ENCODE measurements at places on chromosomes 6 and 20. TPM values are rescaled to one million over a fixed set of nuclear protein-coding genes. Genes with fewer than 3 reads are reported as not detected.

The SIRPD gene
- 1.6 TPM for total RNA-seq

The CABLES2 gene
- total RNA-seq, result 6.3 TPM

- H3K27me3 ChIP-seq, result no peaks in the 10 kb centered on the region
- H3K36me3 ChIP-seq, result no peaks in the 10 kb centered on the region
- no peak overlapping the region for H3K4me3 ChIP-seq
- H3K4me1 ChIP-seq, result no peaks in the 10 kb centered on the region
These were observed 162.2 kb downstream of the NKAIN2 start for GRCh38 chr6:123965894-123966293.

DNA sequence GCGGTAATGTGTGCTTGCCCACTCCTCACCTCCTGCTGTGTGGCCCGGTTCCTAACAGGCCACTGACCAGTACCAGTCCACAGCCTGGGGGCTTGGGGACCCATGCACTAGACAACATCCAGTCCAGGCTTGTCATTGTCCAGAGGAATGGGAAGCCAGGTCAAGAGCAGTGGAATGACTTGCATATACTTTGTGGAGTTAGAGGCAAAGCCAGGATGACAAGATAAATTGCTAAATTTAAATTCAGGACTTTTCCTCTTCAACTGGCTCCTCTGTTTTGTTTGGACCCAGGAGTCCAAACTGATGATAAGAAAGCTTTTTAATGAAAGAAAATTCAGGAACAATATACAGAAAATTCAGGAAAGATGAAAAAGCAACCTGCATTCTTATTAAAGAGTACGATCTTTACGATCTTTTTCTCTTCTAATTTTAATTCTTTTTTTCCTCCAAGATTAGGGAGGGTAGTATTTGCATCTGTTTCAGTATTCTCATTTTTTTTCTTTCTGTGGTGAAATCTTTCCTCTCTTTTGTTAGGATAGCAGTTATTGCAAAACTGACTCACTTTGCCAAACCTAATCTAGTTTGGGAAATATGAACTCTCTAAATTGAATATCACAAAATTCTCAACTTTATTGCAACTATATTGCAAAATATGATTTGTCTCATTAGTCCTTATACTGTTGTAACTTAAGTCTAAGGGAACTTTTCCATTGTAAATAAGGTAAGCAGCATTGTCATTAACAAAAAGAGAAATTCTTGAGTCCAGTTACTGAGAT lies 48.2 kb downstream of the DCBLD1 start:
- H3K4me1 ChIP-seq, result no peaks in the 10 kb centered on the region
- DNase-seq, result peak; percentile 32
- no peak overlapping the region for H3K27ac ChIP-seq
- H3K36me3 ChIP-seq, result no peaks in the 10 kb centered on the region
- H3K27me3 ChIP-seq, result no peaks in the 10 kb centered on the region

The BCAS1 gene
- 0.99 TPM for total RNA-seq

GRCh38 chr20:37356387-37356786 lies 10.4 kb downstream of the SRC start:
- H3K27ac ChIP-seq, result peak overlapping the region; percentile 3
- H3K27me3 ChIP-seq, result no peaks in the 10 kb centered on the region
- H3K4me1 ChIP-seq, result peaks cover 8% of the 10 kb centered on the region

The SIRPG gene
- 0.58 TPM for total RNA-seq

The PCSK2 gene
- 33.4 TPM for total RNA-seq

- DNase-seq, result no peak
- H3K4me3 ChIP-seq, result no peak overlapping the region
- peaks cover 6% of the 10 kb centered on the region for H3K4me1 ChIP-seq
These were observed 107.3 kb downstream of the NCOA3 start for GRCh38 chr20:47609001-47609400.

The KAT14 gene
- total RNA-seq, result 8.0 TPM

The NMBR gene
- not detected for total RNA-seq

GRCh38 chr6:169337886-169338445 lies 84.3 kb upstream of the THBS2 start:
- DNase-seq, result no peak
- H3K36me3 ChIP-seq, result no peaks in the 10 kb centered on the region
- H3K4me1 ChIP-seq, result no peaks in the 10 kb centered on the region
- H3K4me3 ChIP-seq, result no peak overlapping the region
- no peaks in the 10 kb centered on the region for H3K27me3 ChIP-seq

The MOCS1 gene
- 22.1 TPM for total RNA-seq

The IMPG1 gene
- not detected for total RNA-seq

The PRRT1 gene
- 1.6 TPM for total RNA-seq

DNA sequence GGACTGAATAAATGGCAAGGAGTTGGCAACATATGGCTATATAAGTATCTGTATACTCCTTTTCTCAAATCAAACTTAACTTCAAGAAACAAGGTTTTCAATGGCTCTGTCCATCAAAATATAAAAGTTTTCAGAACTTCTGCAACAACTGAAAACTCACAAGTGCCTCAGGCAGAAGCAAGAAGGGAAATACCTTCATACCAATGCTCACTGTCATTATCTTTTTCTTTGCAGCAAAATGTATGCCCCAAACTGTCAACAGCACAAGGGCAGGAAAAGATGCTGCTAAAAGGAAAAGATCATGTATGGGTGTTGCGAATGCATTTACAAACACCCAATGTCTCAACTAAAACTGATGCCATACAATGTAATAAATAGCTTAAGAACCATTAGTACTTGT lies 45.9 kb downstream of the PTPRK start:
- H3K27me3 ChIP-seq, result no peaks in the 10 kb centered on the region
- no peaks in the 10 kb centered on the region for H3K36me3 ChIP-seq

GRCh38 chr20:1391640-1392442 lies 1.0 kb downstream of the FKBP1A start:
- H3K27me3 ChIP-seq, result no peaks in the 10 kb centered on the region
- peak; percentile 43 for DNase-seq
- no peaks in the 10 kb centered on the region for H3K36me3 ChIP-seq
- H3K27ac ChIP-seq, result peak overlapping the region; percentile 85

- no peaks in the 10 kb centered on the region for H3K36me3 ChIP-seq
- no peak overlapping the region for H3K27ac ChIP-seq
- no peaks in the 10 kb centered on the region for H3K27me3 ChIP-seq
- H3K4me3 ChIP-seq, result no peak overlapping the region
These were observed 12.2 kb upstream of the OSER1 start for GRCh38 chr20:44222633-44223368.

The C6orf15 gene
- not detected for total RNA-seq

DNA sequence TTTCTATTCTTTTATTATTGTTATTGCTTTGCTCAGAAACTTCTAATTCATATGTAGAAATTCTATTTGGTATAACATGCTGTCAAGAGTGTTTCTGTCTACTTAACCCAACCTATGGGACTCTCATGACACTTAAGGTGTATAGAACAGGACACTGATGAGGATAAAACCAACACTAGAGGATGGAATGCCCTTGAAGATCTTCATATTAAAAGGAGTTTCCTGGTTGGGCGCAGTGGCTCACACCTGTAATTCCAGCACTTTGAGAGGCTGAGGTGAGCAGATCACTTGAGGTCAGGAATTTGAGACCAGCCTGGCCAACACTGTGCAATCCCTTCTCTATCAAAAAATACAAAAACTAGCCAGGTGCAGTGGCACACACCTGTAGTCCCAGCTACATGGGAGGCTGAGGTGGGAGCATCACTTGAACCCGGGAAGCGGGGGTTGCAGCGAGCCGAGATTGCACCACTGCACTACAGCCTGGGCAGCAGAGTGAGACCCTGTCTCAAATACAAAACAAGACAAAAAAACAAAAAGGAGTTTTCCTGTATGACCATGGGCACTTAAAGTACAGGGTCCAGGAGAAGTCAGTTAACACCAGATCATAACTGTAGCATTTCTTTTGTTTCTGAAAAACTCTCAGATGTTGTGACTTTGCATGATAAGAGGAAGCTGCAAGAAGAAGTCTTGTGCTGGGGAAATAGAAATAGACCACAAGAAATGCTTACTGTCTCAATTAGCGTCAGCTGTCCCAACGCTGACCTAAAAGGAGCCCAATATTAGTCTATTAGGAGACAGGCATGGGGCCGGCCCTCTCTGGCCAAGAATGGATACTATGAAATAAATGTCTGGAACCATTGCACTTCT lies 38.9 kb upstream of the CD2AP start:
- no peaks in the 10 kb centered on the region for H3K36me3 ChIP-seq
- no peak for DNase-seq
- H3K4me3 ChIP-seq, result no peak overlapping the region
- no peak overlapping the region for H3K27ac ChIP-seq

The PHACTR1 gene
- 47.0 TPM for total RNA-seq

DNA sequence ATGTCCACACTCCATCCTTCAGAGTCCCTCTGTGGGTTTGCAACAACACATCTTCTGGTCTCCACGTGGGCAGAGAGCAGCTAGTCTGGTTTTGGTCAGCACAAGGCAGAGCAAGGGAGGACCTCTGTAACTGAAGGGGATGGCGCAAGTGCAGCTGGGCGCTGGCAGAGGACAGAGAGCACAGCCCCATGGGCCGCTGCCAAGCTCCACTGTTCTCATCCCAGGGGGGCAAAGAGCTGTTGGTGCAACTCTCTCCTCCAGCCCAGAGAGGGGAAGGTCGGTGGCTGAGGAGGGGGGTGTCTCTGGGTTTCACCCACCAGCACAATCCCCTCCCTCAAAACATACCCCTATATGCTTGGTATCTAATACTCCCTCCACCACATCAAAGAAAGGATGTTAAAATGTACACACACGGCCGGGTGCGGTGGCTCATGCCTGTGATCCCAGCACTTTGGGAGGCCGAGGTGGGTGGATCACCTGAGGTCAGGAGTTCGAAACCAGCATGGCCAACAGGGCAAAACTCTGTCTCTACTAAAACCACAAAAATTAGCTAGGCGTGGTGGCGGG lies 9.1 kb downstream of the ATP9A start:
- no peak overlapping the region for H3K4me3 ChIP-seq
- H3K27ac ChIP-seq, result no peak overlapping the region
- H3K4me1 ChIP-seq, result peaks cover 4% of the 10 kb centered on the region
- DNase-seq, result no peak

GRCh38 chr6:156687789-156688619 lies 89.2 kb upstream of the ARID1B start:
- no peak for DNase-seq
- no peaks in the 10 kb centered on the region for H3K4me1 ChIP-seq
- no peaks in the 10 kb centered on the region for H3K27me3 ChIP-seq
- H3K27ac ChIP-seq, result peak overlapping the region; percentile 93

GRCh38 chr20:43949741-43950618 lies 35.3 kb downstream of the TOX2 start:
- H3K27ac ChIP-seq, result peak overlapping the region; percentile 21
- H3K4me3 ChIP-seq, result no peak overlapping the region
- no peaks in the 10 kb centered on the region for H3K36me3 ChIP-seq
- peaks cover 14% of the 10 kb centered on the region for H3K4me1 ChIP-seq

DNA sequence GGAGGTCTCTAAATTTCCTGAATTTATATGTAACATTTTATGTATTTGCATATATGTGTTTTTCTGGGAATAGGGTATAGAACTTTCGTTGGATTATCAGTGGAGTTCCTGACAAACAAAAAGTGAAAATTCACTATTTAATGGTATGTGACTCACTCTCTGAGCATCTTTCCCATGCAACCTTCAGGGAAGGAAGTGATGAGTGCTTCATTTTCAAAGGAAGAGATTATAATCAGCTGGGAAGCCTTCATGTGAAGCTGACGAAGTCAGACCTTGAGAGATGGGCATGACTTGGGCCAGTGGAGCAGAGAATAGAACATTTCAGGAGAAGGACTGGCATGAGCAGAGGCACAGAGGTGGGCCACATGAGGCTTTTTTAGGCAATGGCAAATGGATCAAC lies 72.7 kb downstream of the FAXC start:
- H3K27ac ChIP-seq, result no peak overlapping the region
- H3K36me3 ChIP-seq, result no peaks in the 10 kb centered on the region
- no peaks in the 10 kb centered on the region for H3K4me1 ChIP-seq
- DNase-seq, result no peak
- no peak overlapping the region for H3K4me3 ChIP-seq

The IFT52 gene
- 19.4 TPM for total RNA-seq

- no peak overlapping the region for H3K4me3 ChIP-seq
- peaks cover 10% of the 10 kb centered on the region for H3K4me1 ChIP-seq
- H3K27me3 ChIP-seq, result no peaks in the 10 kb centered on the region
- H3K27ac ChIP-seq, result no peak overlapping the region
- no peaks in the 10 kb centered on the region for H3K36me3 ChIP-seq
- no peak for DNase-seq
These were observed 73.1 kb downstream of the CARMIL1 start for GRCh38 chr6:25352285-25352684.

DNA sequence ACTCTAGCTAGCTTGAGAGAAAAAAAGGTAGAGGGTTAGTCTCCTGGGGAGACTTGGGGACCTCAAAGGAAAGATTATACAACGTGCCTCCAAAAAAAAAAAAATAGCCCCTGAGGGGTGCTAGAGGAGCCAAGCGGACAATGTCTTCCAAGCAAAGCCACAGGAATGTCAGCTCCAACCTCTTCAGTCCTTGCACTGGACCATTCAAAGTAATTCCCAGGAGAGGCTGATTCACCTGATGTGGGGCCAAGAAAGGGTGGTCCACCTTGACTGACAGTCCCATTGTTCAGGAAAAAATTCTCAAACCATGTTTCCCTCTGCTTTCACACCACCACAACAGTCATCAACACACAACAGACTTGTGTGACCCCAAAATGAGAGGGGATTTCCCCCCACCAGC lies 30.7 kb downstream of the ASIP start:
- no peak overlapping the region for H3K4me3 ChIP-seq
- no peak for DNase-seq
- peaks cover 13% of the 10 kb centered on the region for H3K4me1 ChIP-seq

DNA sequence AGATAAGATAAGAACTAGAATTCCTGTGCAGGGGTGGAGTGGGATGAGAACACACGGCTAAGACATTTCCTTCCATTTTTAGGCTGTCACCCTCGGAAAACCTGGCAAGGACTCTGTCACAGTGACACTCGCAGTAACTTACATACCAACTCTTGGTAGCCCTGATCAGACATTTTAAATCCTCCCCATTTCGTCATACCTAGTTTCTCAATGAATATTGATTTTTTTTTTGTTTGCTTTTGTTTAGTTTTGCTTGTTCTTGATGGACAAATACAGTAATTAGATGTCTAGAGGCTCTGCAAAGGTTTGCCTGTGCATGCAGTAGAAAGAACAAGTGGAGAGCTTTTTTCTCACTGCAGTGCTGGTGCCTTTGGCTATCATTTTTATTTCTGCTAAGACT lies 213.0 kb upstream of the FAM83B start:
- H3K4me3 ChIP-seq, result no peak overlapping the region
- H3K36me3 ChIP-seq, result no peaks in the 10 kb centered on the region
- no peak overlapping the region for H3K27ac ChIP-seq
- H3K4me1 ChIP-seq, result no peaks in the 10 kb centered on the region

DNA sequence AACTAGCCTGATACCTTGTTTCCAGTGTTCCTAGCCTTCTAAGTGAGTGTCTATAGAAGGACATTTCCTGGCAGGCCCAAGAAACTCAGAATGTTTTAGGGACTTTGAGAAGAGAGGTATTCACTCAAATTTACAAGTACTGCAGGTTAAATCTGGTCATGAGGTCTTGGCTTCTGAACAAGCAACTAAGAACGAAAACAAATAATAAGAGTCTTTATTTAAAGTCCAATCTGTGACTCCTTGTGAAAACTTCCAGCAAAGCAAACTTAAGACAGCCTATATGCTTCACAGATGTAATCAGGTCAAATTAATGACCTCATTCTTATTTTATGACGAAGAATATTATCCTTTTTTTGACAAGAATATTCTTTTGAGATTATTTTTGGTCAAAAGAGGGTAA lies 79.4 kb upstream of the PRSS16 start:
- no peaks in the 10 kb centered on the region for H3K4me1 ChIP-seq
- no peak overlapping the region for H3K4me3 ChIP-seq
- H3K27ac ChIP-seq, result no peak overlapping the region
- no peaks in the 10 kb centered on the region for H3K27me3 ChIP-seq

GRCh38 chr6:43993881-43994523 lies 133.2 kb downstream of the MRPL14 start:
- H3K27ac ChIP-seq, result no peak overlapping the region
- H3K27me3 ChIP-seq, result no peaks in the 10 kb centered on the region
- DNase-seq, result no peak
- no peaks in the 10 kb centered on the region for H3K36me3 ChIP-seq

The PLEKHG1 gene
- total RNA-seq, result 27.8 TPM

Data from left lung (tissue), 14 donors.